ENCODE measurements at places on chromosomes 3 and 15.

DNA sequence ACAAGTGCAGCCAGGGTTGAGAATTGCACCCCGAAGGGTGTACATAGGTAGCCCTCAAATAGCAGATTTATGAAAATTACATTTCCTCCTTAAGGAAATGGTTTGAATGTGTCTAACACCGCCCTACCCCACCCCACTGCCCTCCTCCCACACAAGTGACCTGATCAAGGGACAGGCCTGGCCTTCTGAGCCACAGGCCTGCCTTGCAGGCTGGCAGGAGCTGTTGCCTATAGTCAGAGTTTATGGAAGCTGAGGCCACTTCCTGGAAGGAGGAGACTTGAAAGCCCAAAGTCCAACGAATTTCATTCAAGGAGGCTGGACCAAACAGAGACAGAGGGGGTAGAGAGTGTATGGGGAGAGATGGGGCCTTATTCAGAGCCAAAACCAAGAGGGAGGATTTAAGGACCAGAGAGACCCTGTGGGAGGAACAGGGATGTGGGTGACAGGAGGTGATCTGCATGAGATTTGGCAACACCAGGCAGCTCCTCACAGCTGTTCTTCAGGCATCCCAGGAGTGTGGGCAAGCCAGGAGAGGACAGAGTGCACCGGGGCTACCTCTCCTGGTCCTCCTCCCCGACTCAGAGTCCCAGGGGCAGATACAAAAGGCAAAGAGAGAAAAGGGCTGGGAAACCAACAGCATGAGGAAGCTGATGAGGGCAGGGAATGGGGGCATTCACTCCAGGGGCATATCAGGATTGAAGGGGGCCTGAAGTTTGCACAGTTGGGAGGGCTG is 100.4 kb upstream of the HES1 start:
- DNase-seq, result no peak

DNA sequence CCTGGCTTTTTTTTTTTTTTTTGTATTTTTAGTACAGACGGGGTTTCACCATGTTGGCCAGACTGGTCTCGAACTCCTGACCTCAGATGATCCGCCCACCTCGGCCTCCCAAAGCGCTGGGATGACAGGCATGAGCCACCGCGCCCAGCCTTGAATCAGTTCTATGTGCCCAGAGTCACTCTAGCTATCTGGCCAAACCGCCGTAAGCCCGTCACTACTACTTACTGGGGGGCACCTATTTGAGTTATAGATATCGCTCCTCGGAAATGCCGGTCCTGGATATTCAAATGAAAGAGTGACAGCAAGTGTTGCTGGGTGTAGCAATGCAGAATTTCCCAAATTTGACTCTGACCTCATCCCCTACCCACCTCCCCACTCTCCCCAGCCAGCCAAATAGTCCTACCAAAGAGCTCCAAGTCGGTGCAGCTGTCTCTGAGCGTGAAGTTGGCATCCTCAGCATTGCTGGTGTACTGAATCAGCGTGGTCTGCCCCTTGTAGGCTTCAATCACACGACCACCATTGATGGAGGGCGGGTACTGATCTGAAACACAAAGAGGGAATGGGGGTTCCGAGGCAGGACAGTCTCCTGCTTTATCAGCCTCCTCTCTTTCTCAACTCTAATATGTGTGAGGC is 38.1 kb downstream of the MUC20 start:
- DNase-seq, result no peak

GRCh38 chr3:72892870-72893269 is 5.0 kb downstream of the GXYLT2 start:
- DNase-seq, result no peak

DNA sequence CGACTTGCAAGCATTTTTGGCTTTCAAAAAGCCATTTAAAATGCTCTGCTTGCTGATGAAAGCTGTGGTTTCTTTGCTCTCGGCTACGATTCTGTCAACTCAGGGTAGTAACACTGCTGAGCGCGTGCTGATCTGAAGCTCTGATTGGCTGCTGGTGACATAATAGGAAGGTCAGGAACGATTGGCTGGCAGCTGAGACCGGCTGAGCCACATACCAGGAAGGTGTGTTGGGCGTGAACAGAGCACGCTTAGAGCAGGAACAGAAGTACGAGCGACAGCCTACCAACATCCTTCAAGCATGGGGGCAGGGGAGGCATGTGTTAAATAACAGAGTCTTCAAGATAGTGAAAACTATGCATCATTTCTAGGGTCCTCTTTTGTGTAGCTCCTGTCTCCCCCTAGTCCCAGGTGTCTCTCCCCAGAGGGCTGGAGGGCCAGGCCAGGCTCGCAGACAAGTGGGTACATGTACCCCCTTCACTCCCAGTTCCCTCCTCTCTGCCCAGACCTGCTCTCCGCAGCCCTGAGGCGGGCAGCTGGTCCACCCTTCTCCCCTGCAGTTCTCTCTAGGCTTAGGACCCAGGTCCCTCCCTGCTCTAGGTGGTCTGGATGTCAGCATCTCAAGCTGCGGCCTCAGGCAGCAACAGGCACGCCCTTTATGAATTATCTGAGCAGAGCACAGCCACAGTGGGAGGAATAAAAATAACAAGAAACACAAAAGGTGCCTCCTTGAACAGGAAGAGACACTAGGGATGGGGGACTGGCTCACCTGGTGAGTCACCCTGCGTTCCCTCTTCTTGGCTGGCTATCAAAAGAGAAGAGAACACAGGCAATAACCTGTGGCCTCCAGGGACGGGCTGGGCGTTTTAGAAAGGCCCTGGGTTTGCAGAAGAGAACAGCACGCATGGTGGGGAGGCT is 76.0 kb downstream of the TAMM41 start:
- no peak for DNase-seq

GRCh38 chr15:87860743-87861142 is 395.8 kb downstream of the NTRK3 start:
- no peak for DNase-seq

- no peak for DNase-seq
These were observed 26.7 kb downstream of the SMAD3 start for GRCh38 chr15:67091980-67092677.

GRCh38 chr3:146543461-146544001 is 876 bp downstream of the PLSCR1 start:
- no peak for DNase-seq

- peak; percentile 43 for DNase-seq
These were observed 6.4 kb downstream of the POC1A start for GRCh38 chr3:52147804-52148203.

DNA sequence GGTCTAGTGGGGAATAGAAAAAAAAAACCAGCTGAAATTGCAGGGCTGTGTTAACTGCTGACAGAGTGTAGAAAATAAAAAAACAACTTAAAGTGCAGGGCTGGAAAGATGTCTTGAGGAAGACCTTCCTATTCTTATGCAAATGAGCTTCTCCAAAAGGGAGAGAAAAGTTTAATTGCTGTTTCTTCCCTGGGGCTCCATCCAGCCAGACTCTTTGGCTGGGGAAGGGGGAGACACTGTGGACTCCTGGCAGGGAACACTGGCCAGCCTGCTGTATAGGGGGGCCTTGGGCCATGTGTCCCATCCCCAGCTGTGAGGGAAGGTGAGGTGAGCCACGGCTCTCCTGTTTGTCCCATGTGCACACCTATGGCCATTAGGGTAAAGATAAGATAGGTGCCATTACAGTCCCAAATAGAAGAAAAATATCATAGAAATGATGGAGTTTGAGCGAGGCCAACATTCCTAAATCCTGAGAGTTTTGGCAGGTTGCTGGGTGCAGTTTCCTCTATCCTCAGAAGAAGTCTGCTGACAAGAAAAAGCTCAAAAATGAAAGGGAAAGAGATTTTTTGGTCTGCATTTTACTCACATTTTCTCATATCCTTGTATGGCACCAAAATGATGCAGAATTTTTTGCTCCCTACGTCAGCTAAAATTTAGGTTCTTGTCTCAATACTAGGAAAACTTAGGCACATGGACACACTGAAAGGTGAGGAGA is 901.7 kb downstream of the PLOD2 start:
- DNase-seq, result peak; percentile 48

DNA sequence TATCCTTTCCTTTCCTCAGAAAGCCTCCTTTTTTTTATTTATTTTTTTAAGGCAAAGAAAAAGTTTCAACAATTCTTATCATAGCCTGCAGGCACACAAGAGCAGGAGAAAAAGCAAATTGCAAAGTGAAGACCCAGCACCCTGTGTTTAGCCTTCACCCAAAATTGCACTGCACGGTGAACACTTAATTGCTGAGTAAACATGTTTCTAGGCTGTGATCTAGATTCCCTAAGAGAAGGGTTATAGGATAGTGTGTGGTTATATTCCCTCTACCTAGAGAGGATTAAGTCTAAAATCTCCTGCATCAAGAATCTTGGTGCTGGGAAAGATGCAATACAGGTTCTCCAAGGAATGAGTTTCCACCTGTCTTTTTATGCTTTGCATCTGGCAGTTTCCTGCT is 70.2 kb upstream of the BFSP2 start:
- no peak for DNase-seq

- DNase-seq, result no peak
These were observed 108.5 kb downstream of the SAMMSON start for GRCh38 chr3:70108072-70108471.

GRCh38 chr15:101065570-101066221 is 146.5 kb downstream of the LRRK1 start:
- DNase-seq, result peak; percentile 90

DNA sequence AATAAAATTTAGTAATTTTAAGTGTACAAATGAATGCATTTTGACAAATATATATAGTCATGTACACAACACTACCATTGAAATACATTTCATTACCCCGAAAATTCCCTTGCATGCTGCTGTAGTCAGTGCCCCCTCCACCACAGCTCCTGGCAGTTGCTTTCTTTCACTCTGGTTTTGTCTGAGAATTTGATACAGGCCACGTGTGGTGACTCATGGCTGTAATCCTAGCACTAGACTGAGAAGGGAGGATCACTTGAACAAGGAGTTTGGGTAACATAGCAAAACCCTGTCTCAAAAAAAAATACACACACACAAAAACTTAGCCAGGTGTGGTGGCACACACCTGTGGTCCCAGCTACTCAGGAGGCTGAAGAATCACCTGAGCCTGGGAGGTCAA is 65.4 kb downstream of the TFRC start:
- no peak for DNase-seq

DNA sequence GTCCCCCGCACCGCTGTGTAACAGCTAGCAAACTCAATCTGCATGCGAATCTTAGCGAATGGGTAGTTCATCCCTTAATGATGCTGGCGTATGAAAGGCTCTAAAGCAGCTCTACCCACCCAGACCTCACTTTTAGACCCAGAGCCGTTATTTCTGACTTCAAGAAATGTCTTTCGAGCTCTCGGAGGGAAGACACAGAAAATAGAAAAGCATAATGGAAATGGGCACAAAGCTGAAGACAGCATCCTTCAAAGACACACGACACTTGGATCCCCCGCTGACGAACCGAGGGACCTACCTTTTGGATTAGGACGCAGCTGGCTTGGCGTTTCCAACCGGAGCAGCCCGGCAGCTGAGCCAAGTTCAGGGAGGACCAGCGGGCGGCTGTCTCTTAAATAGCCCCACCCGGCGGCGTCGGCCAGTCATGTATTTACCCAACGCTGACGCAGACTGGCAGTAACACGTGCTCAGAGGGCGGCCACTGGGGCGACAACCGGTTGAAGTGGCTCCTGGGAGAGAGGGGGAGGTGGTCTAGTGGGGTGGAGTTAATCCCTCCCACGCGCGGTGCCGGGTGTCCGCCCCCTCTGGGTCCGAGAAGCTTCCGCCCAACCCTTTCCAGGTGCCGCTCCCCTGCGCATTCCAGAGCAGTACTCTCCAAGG is 1.5 kb downstream of the CCK start:
- DNase-seq, result no peak

DNA sequence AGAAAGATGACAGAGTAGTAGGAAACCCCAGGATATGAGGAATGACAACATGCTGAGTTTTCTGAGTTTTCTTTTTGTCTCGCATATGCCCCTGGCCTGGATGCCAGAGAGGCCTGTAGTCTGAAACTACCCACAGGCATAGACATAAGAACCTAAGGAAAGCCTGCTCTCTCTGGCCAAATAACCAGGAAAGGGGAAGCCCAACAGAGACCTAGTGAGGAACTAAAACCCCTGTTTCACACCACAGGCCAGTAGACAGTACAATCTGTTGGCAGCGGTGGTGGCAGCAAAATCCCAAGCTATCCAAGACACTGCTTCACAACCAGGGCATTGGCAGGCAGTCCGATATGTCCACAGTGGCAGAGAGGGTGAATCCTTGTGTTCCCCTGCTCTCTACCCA is 55.0 kb upstream of the DCP1A start:
- DNase-seq, result no peak

GRCh38 chr15:42057799-42058646 is 36.3 kb downstream of the PLA2G4D start:
- no peak for DNase-seq

GRCh38 chr15:65115542-65115941 is 542 bp upstream of the UBAP1L start:
- no peak for DNase-seq

- DNase-seq, result no peak
These were observed 31.9 kb downstream of the NIT2 start for GRCh38 chr3:100366424-100366823.

- no peak for DNase-seq
These were observed 120.7 kb downstream of the ANP32A start for GRCh38 chr15:68699881-68700454.

DNA sequence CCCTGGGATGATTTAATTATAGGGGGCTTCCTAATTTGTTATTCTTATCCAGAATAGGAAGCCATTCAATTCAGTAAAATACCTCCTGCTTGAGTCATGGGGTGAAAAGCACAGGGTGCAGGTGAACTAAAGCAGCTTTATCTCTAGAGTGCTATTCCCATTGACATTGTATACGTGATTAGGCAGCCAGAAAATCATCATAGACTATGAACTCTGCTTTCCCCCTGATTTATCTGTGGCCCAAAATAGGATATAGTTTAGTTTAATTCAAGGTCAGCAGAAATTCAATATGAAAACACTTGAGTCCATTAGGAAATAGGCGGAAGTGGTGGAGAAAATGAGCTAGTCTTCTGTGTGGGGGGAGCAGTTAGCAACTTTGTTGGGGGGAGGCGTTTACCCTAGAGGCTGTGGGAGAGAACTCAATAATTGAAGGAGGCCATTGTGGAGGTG is 18.2 kb upstream of the PRKCI start:
- no peak for DNase-seq

GRCh38 chr15:71747128-71748083 is 62.9 kb upstream of the NR2E3 start:
- no peak for DNase-seq

- DNase-seq, result no peak
These were observed 7.0 kb downstream of the RTP3 start for GRCh38 chr3:46504789-46505188.

DNA sequence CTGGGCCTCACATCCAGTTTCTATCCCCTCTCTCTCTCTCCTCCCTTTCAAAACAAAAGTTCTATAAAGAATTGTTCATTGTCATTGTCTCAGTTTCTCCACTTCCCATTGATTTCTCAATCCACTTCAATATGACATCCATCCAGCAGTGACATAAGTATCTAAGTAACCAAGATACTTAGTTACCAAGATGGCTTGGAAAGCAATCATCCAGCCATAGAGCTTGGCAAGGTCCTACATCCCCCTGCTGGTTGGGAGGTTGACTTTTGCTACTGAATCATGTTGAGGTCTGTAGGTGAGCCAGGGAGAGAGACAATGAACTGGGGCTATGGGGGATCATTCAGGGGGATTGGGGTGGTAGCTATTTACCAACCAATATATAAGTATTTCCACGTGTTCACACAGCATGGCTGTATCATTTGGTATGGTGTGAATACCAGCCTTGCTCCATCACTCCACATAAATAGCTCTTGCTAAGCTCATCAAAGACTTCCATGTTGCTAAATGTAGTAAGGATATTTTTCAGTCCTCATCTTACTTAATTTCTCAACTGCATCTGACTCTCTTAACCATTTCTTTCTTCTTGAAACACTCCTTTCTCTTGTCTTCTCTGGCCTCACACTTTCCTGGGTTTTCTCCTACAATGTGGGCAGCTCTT is 58.8 kb upstream of the NTRK3 start:
- no peak for DNase-seq

All from chondrocyte (in vitro differentiated cells).